ENCODE measurements at places on chromosomes 12 and 14. TPM values are rescaled to one million over a fixed set of nuclear protein-coding genes. Genes with fewer than 3 reads are reported as not detected.

DNA sequence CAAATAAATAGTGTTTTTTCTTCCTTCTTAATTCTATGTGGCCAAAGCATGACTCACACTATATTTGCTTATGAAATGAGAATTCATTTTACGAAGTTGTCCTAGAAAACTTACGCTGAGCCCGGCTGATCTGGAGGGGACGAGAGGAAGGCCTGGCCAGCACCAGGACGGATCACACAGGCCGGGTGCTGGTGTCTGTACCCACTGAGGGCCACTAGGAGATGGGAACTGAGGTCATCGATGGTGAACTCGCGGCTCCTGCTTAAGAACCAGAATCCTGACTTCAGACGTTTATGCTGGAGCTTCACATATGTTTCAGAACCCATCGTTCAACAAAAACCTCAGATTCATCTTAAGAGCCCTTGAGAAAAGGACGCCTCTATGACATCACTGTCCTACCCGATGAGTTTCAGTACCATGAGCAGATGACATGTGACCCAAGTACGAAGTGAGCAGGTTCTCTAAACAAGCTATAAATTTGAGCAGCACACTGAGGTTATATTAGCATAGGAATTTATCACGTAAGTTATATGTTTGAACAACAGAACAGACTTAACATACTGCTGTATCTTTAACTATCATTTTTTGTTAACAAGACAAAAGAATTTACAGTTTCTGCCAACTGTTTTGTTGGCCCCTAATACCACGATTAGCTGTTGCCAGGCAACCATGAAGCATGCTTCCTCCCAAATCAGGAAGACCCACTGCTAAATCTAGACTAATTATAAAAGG is 111.9 kb downstream of the FOXN3 start:
- peak; percentile 75 for DNase-seq

GRCh38 chr14:104133496-104133895 is 4.9 kb upstream of the KIF26A start:
- DNase-seq, result no peak

- peak; percentile 47 for DNase-seq
Observed at GRCh38 chr12:95429172-95429510, 44.8 kb upstream of the METAP2 start.

SLC22A17 gene
- 38.8 TPM for total RNA-seq

- no peak for DNase-seq
Observed at GRCh38 chr12:92574911-92575570, 127.7 kb upstream of the PLEKHG7 start.

- no peak for DNase-seq
Observed at GRCh38 chr12:32274665-32275064, 124.7 kb upstream of the FGD4 start.

DNA sequence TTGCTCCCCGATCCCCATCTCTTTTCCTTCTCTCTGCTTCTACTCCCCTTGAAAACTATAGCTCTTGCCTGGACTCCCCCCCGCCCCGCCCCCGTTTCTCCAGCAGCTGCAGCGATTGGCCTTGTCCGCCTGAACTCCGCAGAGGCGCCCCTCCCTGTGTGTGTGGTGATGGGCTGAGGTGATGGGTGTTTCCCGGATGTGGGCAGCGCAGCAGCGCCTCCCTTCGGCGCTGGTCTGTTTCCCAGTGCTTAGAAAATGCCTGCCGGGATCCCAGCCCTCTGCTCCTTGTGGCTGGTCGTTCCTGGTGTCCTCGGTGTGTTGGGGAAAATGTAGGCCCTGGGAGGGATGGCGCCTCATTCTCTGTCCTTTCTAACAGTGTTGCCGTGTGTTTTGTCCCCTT is 43.3 kb downstream of the GALNT8 start:
- peak; percentile 27 for DNase-seq
